ENCODE measurements at places on chromosomes 4 and X. TPM values are rescaled to one million over a fixed set of nuclear protein-coding genes. Genes with fewer than 3 reads are reported as not detected.

PAK3 gene
- 0.65 TPM for total RNA-seq

GPAT3 gene
- 23.4 TPM for total RNA-seq

TMPRSS11F gene
- total RNA-seq, result not detected

C4orf54 gene
- total RNA-seq, result under 0.01 TPM

PCDH19 gene
- under 0.01 TPM for total RNA-seq

CENPI gene
- total RNA-seq, result 4.2 TPM

TMEM150C gene
- 3.3 TPM for total RNA-seq

SSX3 gene
- not detected for total RNA-seq

NXF2B gene
- not detected for total RNA-seq

EDNRA gene
- total RNA-seq, result under 0.01 TPM

CXorf51B gene
- not detected for total RNA-seq

HMX1 gene
- total RNA-seq, result not detected

SSX1 gene
- total RNA-seq, result not detected

ERVMER34-1 gene
- total RNA-seq, result not detected

MTCP1 gene
- 17.5 TPM for total RNA-seq

DSPP gene
- total RNA-seq, result not detected

SETD7 gene
- 38.8 TPM for total RNA-seq

TMEM255A gene
- total RNA-seq, result not detected

F8A2 gene
- total RNA-seq, result not detected

ETDA gene
- total RNA-seq, result not detected

NR3C2 gene
- 4.6 TPM for total RNA-seq

UGT2B17 gene
- not detected for total RNA-seq

JCHAIN gene
- total RNA-seq, result not detected

CENPVL1 gene
- total RNA-seq, result not detected

BMPR1B gene
- total RNA-seq, result 0.20 TPM

NUP62CL gene
- total RNA-seq, result not detected

CYLC1 gene
- not detected for total RNA-seq

WDR44 gene
- 6.8 TPM for total RNA-seq

IL15 gene
- 1.2 TPM for total RNA-seq

SPANXD gene
- total RNA-seq, result not detected

PF4V1 gene
- total RNA-seq, result not detected

CPE gene
- 1.4 TPM for total RNA-seq

Measured in lung microvascular endothelial cell (primary cell).